ENCODE measurements at places on chromosomes 2 and 18. TPM values are rescaled to one million over a fixed set of nuclear protein-coding genes. Genes with fewer than 3 reads are reported as not detected.
A peak's percentile ranks its signal among the peaks of the same experiment; 100 is the strongest.

Gene SLC25A52
- total RNA-seq: not detected

Gene MC2R
- total RNA-seq: not detected

DNA sequence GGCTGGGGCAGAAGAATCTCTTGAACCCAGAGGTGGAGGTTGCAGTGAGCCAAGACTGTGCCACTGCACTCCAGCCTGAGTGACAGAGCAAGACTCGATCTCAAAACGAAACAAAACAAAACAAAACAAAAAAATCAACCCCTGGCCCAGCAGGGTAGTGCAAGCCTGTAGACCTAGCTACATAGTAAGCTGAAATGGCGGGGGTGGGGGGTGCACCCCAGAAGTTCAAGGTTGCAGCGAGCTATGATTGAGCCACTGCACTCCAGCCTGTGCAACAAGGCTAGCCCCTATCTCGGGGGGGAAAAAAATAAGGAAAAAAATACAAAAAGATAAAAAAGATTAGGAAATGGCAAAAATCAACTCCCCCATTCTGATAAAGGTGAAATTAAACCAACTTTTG, 6.4 kb downstream of the ATL2 start:
- H3K4me3 ChIP-seq: no peak overlapping the region
- H3K4me1 ChIP-seq: no peaks in the 10 kb centered on the region
- no peak for DNase-seq
- H3K36me3 ChIP-seq: no peaks in the 10 kb centered on the region
- H3K27ac ChIP-seq: no peak overlapping the region

GRCh38 chr18:39779926-39780325, 2175.1 kb upstream of the PIK3C3 start:
- no peak overlapping the region for H3K4me3 ChIP-seq
- H3K4me1 ChIP-seq: no peaks in the 10 kb centered on the region
- no peak for DNase-seq
- H3K36me3 ChIP-seq: no peaks in the 10 kb centered on the region
- H3K27ac ChIP-seq: no peak overlapping the region

DNA sequence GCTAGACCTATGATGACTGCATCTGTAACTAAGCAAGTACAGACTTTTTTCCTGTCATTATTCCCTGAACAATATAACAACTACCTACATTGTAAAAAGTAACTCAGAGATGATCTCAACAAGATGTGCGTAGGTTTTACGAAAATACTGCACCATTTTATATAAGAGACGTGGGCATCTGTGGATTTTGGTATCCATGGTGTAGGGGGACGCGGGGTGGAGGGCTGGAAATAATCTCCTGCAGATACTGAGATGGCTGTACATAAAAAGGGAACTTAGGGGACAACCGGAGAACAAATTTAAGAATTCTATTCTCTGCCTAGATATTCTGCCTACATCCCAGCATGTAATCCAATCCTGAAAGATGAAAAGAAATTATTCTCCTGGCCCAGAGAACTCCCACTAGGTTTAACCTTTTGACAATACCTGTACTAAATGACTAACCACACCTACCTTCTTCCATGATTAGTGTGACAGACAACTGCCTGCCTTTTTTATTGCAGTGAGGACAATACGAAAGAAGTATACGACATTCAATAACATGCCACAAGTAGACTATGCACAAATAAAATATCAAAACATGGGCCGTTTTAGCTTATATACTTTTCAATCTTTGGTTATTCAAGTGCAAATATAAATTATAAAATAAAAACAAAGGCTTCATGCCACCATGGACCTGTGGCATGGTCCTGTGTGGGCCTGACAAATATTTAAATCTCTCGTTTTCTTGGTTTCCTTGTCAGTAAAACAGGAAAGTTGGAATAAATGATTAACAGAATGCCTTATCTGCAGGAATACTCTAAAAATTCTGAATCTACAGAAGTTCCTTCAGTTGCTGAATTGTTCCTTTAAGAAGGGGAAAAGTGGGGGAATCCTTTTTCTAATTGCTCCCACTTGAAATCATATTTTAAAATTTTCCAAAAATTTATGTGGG, 46.3 kb downstream of the RTN4 start:
- H3K27me3 ChIP-seq: no peaks in the 10 kb centered on the region
- no peak for DNase-seq
- peak overlapping the region; percentile 39 for H3K27ac ChIP-seq
- H3K36me3 ChIP-seq: no peaks in the 10 kb centered on the region

GRCh38 chr2:225865468-225865867, 466.0 kb downstream of the NYAP2 start:
- no peak for DNase-seq
- H3K27ac ChIP-seq: no peak overlapping the region
- H3K36me3 ChIP-seq: no peaks in the 10 kb centered on the region
- no peaks in the 10 kb centered on the region for H3K27me3 ChIP-seq

GRCh38 chr2:152470861-152471854, 136.2 kb downstream of the FMNL2 start:
- no peak overlapping the region for H3K4me3 ChIP-seq
- no peaks in the 10 kb centered on the region for H3K36me3 ChIP-seq
- no peak for DNase-seq
- H3K27me3 ChIP-seq: no peaks in the 10 kb centered on the region

GRCh38 chr2:238476258-238476657, 49.5 kb downstream of the ASB1 start:
- H3K27me3 ChIP-seq: no peaks in the 10 kb centered on the region
- H3K4me3 ChIP-seq: no peak overlapping the region
- DNase-seq: peak; percentile 13
- H3K36me3 ChIP-seq: no peaks in the 10 kb centered on the region
- no peaks in the 10 kb centered on the region for H3K4me1 ChIP-seq
- no peak overlapping the region for H3K27ac ChIP-seq

GRCh38 chr2:6069381-6069780, 377.2 kb downstream of the SOX11 start:
- H3K36me3 ChIP-seq: no peaks in the 10 kb centered on the region
- H3K4me1 ChIP-seq: no peaks in the 10 kb centered on the region
- H3K27me3 ChIP-seq: no peaks in the 10 kb centered on the region
- H3K27ac ChIP-seq: no peak overlapping the region

GRCh38 chr2:20190876-20191713, 33.8 kb downstream of the SDC1 start:
- H3K27ac ChIP-seq: no peak overlapping the region
- DNase-seq: peak; percentile 86
- H3K4me1 ChIP-seq: peaks cover 11% of the 10 kb centered on the region
- no peaks in the 10 kb centered on the region for H3K27me3 ChIP-seq
- H3K36me3 ChIP-seq: no peaks in the 10 kb centered on the region

- peak overlapping the region; percentile 75 for H3K27ac ChIP-seq
- H3K4me3 ChIP-seq: no peak overlapping the region
- no peaks in the 10 kb centered on the region for H3K36me3 ChIP-seq
- DNase-seq: peak; percentile 55
- no peaks in the 10 kb centered on the region for H3K27me3 ChIP-seq
Observed at GRCh38 chr2:169711751-169712509, 17.7 kb downstream of the PHOSPHO2 start.

Measured in colonic mucosa (tissue), 4 donors.